Stimulated activated CD4-positive, alpha-beta T cell treated with anti-CD3 and anti-CD28 coated beads, Interleukin-15, amount 100 ng/mL, for 48 hours (primary cell): ENCODE measurements at places on chromosomes 6 and 20.
A peak's percentile ranks its signal among the peaks of the same experiment; 100 is the strongest.

- no peak for DNase-seq
These were observed 194.0 kb downstream of the MYLK4 start for GRCh38 chr6:2556761-2557160.

DNA sequence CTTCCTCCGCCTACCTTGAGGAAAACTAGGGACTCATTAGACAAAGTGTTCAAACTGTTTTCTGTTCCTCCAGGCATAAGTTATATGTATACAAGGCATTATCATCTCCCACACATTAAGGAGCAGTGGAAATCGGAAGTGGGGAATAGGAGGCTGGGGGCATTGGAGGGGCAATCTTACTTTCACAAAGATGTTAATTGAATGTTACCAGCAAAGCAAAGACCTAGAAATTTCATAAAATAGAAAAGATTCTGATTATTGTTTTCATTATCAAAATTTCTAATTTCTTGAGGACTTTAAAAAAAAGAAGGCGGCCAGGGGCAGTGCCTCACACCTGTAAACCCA lies 501.7 kb upstream of the JARID2 start:
- DNase-seq, result no peak

DNA sequence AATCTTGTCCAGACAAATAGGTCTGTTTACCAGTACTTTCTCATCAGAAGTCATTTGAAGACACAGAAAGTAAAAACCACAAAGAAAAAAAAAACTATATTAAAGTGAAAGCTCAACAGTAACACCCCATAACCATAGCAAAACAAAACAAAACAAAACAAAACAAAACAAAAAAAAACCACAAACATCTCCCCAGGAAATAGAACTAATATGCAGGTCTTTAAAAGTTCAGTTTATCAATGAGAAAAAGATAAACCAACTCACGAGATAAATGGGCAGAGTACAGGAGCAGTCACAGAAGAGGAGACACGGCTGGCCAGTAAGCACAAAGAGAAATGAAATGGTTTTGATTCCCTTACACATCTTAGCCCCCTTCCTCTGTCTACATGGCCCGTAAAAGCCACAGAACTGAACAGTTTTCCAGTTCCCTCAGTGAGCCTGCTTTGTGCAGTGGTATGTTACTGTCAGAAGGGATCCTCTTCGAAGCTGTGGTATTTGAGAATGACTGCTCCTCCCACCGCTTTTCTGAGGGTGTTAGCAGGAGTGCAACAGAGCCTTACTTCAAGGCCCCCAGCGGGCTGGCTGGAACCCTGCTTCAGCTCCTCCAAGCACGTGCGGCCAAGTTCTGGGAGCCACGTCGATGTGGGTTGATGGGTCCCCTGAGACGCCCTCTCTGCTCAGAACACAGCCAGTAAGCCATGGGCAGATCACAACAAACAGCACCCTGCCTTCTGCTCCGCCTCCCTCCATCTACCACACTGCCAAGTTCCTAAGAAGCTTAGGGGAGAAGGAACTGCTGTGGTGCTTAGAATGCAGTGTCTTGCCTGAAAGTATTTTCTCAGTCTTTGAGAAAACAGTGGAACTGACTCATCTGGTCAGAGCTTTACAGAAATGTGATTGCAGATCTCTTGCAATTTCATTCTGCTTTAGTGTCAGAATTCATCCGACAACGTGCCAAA lies 14.0 kb downstream of the UST start:
- DNase-seq, result peak; percentile 44

DNA sequence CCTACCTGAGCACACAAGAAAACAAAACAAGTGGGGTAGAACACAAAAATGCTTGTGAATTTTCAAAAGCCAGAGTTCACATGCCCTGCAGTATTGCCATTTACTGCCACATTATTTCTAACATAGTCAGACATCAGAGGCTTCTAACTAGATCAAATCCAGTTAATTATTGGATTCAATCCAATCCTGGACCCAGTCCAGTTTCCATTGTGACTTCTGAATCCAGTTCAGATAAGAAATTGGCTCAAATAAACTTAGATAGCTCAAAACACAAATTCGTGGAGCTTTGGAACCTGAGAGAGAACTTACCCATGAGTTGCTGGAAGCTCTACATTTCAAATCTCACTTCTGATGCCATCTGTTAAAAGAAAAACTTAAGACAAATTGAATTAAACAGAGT lies 85.2 kb upstream of the ANKEF1 start:
- DNase-seq, result no peak

GRCh38 chr20:35595901-35596300 lies 19.7 kb upstream of the SPAG4 start:
- DNase-seq, result no peak
